NCI-H146 (cell line): ENCODE measurements at places on chromosomes 5 and 9.
A peak's percentile ranks its signal among the peaks of the same experiment; 100 is the strongest.

DNA sequence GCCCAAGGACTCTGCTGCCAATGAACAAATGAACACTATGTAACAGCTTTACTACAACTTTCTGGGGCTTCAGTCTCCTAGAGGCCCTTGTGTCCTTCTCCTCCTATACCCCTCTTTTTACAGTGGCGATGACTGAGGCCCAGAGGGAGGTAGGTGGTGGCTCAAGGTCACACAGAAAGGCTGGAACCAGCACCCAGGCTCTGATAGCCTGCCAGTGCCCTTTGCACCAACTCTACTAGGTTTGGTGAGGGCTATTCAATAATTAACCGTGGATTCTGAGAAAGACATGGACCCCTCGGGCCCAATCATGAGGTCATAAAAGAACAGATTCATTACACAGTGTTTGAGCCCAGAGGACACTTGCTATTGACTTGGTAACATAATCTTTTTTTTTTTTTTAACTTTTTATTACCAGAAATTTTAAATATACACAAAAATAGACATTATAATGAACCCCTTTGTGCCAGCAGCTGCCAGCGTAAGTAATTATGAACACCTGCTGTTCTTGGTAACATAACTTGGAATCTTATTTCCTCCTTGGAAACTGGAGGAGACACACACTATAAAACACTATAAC lies 6.1 kb upstream of the ALDH1B1 start:
- peak; percentile 91 for DNase-seq

DNA sequence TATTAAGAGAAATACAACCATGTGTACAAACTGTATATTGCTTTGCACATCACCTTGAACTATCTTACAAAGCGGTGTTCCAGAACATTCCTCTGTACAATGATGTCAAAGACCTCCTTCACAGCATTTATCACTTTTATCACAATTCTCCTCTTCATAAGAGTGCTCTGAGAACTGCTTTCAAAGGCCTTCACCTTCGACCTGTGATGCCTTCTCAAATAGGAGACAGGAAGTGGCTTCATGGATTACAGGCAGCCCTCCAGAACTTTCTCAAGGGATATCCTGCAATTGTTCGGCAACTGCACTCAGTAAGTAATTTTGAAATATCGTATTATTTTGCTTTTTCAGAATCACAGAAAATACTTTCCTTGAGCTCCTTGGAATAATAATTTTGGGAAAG lies 68.0 kb upstream of the IL7R start:
- no peak for DNase-seq

GRCh38 chr5:24644761-24645160 lies at the start of gene CDH10:
Gene CDH10 (minus strand): TSS chr5:24644978. CDS start chr5:24593490, 51,488 bp downstream.
- DNase-seq = peak; percentile 88

- DNase-seq = no peak
Observed at GRCh38 chr5:171606414-171607024, 179.1 kb upstream of the SMIM23 start.

GRCh38 chr5:50726475-50727148 lies 60.2 kb downstream of the PARP8 start:
- no peak for DNase-seq

- DNase-seq = no peak
Observed at GRCh38 chr5:37664551-37664950, 175.3 kb downstream of the GDNF start.

- no peak for DNase-seq
Observed at GRCh38 chr5:89228355-89228754, 345.4 kb upstream of the MEF2C start.

- DNase-seq = no peak
Observed at GRCh38 chr9:69805962-69806515, 14.6 kb upstream of the CFAP95 start.

DNA sequence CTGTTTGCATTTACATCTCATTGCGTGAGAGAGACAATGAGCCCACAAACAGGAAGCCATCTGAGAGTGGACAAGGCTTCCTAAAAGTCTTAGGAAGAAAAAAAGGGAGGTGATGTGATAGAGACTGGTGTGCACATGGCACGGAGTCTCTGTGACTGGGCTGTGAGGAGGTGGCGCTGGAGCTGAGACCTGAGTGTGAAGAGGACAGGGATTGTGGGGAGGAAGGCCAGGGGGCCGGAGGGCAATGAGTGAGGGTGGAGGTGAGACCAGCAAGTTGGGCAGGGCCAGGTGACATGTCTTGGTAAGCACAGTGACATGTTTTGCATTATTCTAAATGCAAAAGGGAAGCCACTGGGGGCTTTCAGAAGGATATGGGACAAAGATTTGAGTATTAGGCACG lies 45.0 kb downstream of the TSPAN17 start:
- peak; percentile 39 for DNase-seq

DNA sequence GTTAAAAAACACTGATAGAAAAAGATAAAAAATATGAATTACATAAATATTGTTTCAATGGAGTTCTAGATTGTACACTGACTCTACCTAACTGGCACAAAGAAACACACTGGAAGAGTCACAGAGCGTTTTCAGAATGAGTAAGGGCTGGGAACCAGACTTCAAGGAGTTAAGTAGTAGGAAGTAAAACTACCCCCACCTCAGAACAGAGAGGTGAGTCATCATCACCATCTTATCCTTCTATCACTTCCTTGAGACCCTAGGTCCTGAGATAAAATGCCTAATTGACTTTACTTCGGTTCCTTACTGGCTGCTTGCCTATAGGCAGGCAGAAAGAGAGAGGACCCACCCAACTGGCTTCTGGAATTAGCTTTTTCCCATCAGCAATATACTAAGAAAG lies 79.7 kb downstream of the ELAVL2 start:
- DNase-seq = no peak

DNA sequence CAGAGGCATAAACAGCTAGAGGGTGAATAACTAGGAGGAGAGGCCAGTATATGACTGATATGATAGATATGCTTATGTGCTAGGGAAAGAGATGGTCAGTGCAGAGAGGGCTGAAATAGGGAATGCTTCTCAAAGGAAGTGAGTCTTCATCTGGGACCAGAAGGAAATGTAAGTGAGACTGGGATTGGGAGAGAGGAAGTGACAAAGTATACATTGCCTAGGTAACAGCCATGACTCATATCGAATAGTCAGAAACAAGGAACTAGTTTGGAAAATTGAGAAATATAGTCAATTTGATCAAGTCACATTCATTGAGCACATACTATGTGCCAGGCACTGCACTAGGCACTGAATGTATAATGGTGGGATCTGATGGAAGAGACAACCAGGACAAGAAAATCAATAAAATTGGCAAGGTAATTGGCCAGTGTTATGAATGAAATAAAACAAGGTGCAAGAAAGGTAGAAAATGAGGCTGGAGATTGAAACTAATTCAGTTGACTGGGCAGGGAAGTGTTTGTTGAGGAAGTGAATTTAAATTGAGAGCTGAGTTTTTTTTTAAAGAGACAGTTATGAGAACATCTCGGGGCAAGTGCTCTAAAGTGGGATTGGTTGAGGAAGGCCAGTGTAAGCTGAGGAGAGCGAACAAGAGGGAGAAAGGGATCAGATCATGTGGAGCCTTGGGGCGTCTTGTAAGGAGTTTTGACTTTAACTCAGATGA lies 4.3 kb downstream of the ERAP2 start:
- no peak for DNase-seq

- DNase-seq = no peak
Observed at GRCh38 chr5:172093559-172093958, 87.1 kb upstream of the FBXW11 start.

GRCh38 chr9:33718987-33719386 lies 76.4 kb upstream of the PRSS3 start:
- DNase-seq = peak; percentile 60

DNA sequence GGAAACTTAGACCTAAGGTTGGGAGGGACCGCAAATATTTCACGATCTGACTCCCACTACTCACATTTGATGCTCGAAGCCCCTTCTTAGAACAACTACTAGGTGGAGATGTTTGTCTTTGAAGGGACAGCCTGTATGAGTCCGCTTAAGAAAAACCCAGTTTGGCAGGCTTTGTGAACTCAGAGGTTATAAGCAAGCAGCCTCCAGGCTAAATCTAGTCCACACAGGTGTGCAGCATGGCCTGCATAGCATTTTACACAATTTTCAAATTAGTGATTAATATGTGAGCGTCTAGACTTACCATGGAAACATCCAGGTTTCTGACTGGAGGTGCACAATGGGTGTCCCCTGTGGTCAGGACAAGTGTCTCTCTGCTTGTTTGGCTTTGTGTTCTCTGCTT lies 127.1 kb downstream of the KIF4B start:
- DNase-seq = no peak

- no peak for DNase-seq
Observed at GRCh38 chr5:128276537-128277216, 193.1 kb downstream of the SLC12A2 start.

- no peak for DNase-seq
Observed at GRCh38 chr5:172855597-172856292, 21.7 kb downstream of the ERGIC1 start.

DNA sequence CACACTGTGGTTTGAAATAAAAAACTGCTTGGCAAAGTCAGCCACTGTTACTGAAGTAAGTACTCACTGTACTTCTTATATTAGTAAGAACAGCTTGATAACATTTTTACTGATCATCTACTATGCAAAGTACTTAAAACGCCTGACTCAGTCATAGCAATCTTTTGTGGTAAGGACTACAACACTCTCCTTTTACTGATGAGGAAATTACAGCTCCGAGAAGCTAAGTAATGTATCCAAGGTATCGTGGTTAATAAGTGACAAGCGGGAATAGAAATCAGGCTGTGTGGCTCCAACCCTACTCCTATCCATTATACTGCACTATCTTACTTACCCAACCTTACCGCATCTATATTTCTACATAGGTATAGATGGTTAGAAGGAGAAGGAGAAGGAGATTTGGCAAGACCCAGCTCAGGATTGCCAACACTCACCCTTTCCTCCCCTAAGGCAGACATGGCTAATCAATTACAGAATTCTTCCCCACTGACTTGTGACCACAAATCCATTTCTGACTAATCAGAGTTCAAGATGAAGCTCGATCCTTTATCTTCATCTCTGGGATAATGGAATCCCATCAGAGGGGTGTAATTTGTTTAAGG lies 281.4 kb downstream of the SPOCK1 start:
- no peak for DNase-seq

DNA sequence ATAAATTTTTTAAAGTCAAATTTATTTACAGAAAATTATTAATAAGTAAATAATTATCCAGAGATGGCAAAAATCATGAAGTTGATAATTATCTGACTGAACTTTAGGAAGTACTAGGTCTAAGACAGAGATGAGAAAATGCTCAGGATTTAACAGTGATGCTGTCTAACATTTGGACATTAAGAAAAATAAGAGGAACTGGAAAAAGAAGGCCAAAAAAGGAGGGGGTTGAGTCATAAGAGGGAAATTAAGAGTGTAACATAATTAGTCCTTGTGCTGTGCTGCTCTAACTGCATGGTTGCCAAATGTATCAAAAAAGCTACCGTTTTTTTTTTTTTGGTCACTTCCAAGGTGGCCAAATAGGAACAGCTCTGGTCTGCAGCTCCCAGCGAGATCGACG lies 35.4 kb upstream of the TUT7 start:
- no peak for DNase-seq

DNA sequence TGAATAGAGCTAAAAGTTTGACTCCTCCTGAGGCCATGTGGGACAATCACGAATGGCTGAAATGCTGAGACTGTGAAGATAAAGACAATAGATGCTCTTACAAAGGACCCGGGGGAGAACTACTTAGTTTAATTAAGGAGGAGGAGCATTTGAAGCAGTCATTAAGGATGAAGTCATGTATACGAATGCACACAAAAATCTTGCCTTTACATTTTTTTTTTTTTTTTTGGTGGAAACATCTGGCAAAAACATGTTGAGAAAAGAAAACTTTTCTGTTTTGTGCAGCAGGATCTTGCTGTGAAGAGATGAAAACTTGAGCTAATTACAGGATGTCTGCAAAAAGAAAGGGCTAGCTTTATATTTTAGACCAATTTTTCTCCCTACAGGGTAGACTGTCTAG lies 42.3 kb upstream of the NR3C1 start:
- DNase-seq = peak; percentile 26

DNA sequence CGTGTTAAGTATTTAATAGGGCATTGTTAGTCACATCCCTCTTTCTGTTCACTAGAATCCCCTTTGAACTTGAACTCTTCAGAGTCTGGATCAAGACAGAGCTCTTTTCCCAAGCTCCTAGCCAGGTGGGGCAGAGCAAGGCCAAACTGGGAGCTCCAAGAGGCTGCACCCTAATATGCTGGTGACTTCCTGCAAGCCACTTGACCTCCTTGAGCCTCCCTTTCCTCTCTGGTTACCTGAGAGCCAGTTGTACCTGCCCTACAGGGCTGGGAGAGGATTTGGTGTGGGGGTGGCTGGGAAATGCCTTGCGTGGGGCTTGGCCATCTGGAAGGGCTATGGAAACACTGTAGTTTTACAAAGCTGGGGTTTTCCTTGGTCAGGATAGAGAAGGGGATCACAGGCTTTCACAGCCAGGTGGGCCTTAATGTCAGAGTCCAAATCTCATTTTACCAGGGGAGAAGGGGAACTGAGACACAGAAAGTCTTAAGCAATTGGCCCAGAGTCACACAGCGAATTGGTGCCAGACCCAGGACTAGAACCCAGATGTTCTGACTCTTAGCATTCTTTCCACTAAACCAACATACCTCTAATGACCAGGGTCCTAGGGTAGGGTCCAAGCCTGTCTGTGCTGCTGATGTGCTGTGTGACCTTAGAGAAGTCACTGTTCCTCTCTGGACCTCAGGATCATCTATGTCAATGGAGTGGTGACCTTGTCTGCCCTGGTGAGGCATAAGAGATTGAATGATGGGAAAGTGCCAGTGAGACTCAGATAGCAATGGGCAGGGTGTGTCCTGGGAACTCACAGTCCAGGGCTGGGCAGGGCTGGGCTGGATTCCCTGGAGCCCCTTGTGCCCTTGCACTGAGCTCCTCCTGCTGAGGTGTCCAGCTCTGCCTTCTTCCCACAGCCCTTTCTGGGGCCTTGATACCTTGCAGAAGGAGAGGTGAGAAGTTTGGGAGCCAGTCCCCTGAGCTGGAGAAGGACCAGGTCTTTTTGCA lies 35.8 kb downstream of the GSN start:
- no peak for DNase-seq

DNA sequence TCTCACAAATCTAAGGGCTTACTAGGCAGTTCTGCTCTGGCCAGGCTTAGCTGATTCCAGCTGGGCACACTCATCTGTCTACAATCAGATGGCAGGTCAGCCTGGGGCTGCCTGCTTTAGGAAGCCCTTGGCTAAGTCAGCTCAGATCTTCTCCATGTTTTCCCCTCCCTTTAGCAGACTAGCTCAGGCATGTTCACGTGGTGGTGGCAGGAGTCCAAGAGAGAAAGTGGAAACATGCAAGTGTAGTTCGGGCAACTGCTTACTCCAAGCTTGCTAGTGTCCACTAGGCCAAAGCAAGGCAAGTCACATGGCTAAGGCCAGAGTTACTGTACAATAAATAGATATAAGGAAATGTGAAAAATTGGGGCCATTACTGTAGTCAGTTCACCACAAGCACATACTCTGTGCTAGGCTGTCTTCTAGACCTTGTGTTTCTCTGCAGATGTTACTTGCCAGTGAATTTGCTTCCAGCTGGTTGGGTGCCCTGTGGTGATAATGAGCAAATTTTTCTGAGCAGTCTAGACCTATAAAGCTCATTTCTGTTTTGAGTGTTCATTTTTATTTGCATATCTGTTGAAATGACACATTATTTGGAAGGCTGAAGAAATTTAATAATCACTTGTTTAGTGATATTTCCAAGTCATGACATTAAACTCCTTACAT lies 38.3 kb downstream of the RECK start:
- DNase-seq = no peak

- peak; percentile 90 for DNase-seq
Observed at GRCh38 chr9:135961277-135961715, at the start of gene UBAC1. Gene UBAC1 (minus strand): TSS chr9:135961373. CDS start chr9:135961162, 211 bp downstream.

- DNase-seq = peak; percentile 36
Observed at GRCh38 chr5:19987612-19988361, at the start of gene CDH18. Gene CDH18 (minus strand): TSS chr5:19988200. CDS start chr5:19838986, 149,214 bp downstream.
